ENCODE measurements at places on chromosomes 7 and 10.

- no peak for DNase-seq
Measured at GRCh38 chr7:92648067-92648466, 57.9 kb upstream of the FAM133B start.

DNA sequence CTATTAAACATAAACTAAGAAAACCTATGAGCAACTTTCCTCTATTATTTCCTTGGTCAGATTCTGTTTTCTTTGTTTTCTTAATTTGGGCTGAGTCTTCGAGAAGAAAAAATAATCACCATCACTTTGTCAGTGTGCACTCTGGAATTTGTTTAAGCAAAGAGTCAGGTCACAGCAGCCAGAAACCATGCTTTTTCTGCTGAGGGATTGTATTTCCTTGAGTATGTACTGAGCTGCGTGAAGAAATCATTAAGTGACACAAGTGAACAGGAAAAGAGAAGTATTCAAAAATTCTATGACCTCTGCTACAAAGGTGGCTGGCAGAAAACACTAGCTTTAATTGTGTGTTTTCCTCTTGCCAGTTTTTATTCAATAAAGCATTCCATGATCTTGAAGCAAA lies 249.6 kb downstream of the VTI1A start:
- DNase-seq, result no peak

- no peak for DNase-seq
Measured at GRCh38 chr10:86109421-86109820, 257.2 kb downstream of the GRID1 start.

DNA sequence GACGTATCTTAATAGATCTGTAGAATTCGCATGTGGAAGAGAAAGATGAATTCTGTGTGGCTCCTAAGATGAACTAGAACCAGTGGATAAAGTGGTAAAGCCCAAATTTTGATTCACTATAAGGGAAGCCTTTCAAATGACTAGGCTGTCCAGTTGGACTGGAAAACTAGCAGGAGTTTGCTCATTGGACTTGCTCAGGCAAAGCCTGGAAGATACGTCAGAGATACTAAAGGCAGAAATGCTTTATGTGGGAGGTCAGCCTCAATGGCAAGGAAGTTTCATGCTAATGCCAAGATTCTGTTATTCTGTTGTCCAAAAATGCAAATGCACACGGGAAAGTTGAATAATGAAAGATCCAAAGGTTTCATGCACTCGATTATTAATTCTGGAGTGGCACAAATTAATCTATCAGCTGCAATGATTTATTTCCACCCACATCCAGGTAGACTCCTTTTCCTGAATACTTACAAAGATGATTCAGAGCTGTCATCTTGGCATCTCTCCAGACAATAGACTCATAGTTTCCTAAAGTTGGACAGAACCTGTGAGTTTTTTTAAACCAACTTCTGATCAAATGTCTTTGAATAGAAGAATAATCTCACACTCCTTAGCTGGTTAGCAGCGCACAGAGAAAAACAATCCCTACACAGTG lies 20.5 kb upstream of the PPP1R3C start:
- no peak for DNase-seq

DNA sequence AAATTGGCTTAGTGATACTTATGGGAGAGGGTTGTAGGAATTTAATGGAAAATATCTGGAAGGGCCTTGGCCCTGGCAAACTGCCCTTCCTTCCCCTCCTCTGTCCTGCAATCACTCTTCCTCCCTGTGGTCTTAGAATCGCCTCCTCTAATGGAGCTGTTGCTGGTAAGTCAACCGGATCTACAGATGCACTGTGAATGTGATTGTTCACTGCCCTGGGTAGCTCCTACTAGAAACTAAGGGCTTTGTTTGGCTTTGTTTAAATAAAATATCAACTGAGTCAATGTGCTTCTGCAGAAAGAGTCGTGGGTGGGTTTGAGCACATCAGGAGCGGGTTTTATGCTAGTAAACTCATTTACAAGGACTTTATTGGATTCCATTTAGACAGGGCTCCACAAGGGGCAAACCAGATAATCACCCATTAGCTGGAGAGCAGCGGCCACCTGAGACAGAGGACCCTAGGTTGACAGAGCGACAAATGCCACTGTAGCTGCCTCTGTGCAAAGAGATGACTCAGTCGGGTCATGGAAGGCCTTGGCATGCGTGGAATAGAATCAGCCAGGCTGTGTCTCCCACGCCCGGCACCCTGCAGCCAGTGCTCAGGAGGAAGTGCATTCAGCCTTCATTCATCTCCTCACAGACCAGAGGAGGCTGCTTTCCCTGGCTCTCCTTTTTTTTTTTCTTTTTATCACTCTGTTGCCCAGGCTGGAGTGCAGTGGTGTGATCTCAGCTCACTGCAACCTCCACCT lies 97.9 kb downstream of the GAD2 start:
- DNase-seq, result no peak

- no peak for DNase-seq
Measured at GRCh38 chr7:46226860-46227259, 305.8 kb upstream of the IGFBP3 start.

DNA sequence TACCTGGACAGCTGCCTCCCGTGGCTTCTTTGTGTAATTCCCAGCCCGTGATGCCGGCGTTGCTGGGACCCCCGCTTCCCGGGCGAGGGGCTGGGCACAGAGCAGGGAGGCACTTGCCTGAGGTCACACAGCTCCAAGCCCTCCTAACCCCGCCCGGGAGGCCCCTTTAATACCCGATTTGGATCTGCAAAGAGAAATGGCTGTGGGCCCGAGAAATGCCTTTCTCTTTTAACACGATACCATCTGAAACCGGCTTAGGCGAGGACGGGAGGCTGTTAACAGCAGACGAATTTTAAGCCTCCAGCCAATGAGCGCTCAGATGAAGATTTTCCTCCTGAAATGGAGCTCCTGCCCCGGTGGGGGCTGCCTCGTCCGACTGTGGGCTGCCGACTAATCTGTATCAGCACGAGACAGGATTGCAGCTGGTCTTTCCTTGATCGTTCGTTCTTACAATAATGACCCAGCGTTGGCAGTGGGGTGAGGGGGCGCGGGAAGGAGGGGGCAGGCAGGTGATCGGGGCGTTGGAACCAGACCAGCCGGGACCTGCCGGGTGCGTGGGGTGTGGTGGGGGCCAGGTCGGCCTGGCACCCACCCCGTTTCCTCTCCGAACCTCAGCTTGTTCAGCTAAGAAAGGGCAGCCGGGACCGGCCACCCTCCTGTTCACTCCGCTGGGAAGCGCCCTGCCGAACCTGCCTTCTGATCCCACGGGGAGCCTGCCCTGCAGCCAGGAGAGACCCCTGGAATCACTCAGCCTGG lies 36.2 kb upstream of the FOXL3 start:
- no peak for DNase-seq

Measured in stimulated activated CD8-positive, alpha-beta memory T cell treated with anti-CD3 and anti-CD28 coated beads, Interleukin-4, amount 100 ng/mL, for 48 hours (primary cell).